ENCODE measurements at places on chromosomes 2 and 18.
A peak's percentile ranks its signal among the peaks of the same experiment; 100 is the strongest.

DNA sequence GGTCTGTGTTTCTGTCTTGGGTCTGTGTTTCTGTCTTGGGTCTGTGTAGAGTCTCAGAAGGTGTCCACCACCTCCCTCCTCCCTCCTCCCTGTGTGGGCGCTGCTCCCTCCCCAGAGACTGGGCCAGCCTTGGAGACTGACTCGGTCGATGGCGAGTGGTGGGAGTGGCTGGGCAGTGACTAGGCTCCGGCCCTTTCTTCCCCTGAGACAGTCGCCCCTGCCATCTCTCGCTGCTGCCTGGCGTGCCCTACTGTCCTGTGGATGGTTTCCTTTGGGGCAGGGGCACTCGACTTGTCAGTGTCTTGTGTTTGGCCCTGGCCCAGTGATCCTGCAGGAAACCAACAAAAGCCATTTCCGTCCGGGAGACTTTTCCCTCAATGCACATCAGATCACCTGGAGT is 215.8 kb downstream of the NDUFA10 start:
- DNase-seq: no peak

DNA sequence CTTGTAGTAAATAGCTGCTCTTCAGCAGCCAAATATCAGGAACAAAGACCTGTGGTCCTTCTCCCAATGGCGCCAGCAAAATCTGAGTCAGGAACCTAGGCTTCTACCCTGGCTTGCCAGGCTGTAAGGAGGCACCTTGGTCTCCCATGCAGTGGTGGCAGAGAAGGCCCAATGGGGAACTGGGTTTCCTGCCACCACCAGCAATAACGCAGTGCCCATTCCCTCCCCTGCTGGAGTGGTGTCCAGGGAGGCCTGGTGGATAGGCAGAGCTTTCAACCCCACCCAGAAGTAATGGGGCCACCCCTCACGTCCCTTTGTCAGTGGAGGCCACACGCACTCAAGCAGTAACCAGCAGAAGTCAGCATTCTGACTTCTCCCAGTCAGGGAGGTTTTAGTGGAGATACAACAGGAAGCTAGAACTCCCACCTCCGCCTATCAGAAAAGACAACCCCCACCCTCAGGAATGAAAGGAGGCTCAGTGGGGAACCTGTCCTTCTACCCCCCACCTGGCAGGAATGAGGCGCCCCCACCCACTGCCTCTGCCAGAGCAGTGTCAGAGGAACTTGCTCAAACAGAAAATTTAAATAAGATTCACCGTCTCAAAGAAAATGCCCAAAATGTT is 132.4 kb downstream of the COPS8 start:
- no peak for DNase-seq

DNA sequence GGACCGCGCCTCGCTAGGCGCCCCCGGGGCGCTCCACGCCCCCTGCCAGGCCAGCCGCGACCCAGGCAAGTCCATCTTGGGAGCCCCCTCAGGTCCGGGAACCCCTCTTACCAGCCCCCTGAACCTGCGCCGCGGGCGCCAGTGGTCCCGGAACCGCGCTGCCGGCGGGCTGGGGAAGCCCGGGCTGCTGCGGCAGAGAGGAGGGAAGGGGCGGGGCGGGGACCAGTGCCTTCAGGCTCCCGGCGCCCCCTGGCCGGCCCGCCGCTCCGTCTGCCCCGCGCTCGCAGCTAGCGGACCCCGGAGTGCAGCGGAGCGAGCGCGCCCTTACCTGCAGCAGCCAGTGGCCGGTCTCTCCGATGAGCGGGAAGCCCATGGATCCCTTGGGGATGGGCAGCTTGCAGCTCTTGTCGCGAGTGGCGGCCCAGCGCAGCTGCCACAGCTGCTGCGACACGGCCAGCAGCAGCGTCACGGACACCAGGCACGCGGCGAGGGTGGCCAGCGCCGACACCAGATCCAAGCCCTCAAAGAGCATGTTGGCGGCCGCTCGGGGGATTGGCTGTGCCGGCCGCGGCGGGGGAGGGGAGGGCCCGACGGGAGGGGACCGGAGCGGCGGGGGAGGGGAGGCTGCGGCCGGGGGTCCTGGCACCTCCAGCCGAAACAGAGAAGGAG is at the start of gene CYP26B1:
TSS of gene CYP26B1 (minus strand) at position 560 of the 669 bp plus-strand sequence. CDS start at position 532, 28 bp downstream.
- no peak for DNase-seq

DNA sequence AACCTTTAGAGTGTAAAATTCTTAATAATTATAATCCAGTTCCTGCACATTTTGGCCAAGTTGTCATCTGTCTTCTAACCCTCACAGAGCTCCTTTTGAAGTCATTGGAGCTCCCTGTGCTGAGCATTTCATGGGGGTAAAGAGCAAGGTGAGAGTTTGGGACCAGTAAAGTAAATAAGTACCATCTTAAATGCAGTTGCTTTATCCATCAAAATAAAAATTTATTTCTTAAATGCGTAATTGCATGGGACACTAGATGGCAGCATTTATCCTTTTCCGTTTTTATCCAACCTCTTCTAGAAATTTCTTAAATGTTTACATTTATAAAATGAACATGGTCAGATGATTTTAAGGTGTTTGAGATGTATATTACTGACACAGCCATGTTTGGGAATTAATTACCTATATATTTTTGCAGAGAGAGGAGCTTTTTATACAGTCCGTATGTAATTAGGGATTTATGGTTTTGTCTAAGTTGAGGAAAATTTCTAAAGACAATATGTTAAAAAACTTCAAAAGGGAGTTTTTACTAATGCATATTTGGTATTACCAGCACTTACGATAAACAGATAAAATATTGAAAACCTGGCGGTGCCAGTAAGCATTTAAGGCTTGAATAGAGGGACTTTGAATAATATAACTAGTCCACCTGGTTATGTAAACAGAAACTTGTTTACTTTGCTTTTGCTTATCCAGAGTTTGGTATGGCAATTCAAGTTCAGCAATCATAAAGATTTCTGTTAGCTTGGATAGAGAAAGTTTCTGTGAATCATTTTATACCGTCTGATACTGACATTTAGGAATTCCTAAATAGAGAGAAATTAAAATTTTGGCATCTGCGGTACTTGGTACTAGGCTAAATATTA is 54.5 kb downstream of the ACSL3 start:
- no peak for DNase-seq

- no peak for DNase-seq
Measured at GRCh38 chr2:79666430-79666829, 153.6 kb downstream of the CTNNA2 start.

- peak; percentile 11 for DNase-seq
Measured at GRCh38 chr2:137865954-137866540, 98.2 kb upstream of the HNMT start.

Data from stimulated activated CD4-positive, alpha-beta T cell treated with anti-CD3 and anti-CD28 coated beads, TNF-alpha, amount 100 ng/mL, for 24 hours (primary cell).